ENCODE measurements at places on chromosomes 1 and 21.

DNA sequence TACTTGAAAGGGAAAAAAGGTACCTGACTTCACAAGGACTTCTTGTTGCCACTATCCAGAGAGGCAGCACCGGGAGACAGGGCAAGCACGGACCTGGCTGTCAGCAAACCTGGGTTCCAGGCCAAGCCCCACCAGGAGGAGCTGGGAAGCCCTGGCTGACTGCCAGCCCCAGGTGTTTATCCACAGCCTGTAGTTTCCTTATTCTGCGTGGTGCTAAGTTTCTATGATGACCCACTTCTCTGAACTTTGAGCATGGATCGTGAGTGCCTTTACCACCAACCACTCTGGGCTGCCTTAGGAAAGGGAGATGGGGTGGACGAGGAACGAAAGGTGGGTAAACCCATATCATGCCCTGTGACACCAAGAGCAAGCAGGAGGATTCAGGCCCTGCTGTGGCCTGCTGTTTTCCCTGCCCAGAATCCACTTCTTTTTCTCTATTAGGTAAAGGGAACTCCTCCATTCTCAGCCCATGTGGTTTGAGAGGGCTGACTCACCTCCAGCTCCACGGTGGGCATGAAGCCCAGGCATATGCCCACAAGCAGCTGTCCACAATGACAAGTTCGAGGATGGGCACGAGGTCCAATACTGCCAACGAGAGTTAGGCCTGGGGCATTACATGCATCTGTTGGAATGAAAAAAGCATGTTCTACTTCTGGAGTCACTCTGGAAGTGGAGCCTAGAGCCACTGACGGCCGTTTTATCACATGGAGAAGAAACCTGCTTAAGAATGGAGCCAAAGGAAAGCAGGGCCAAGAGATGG, 20.3 kb downstream of the TSPAN2 start:
- DNase-seq = no peak

- DNase-seq = no peak
These were observed 163.2 kb upstream of the NBPF11 start for GRCh38 chr1:148315071-148315811.

GRCh38 chr1:202215472-202216130, 22.0 kb downstream of the LGR6 start:
- DNase-seq = no peak

DNA sequence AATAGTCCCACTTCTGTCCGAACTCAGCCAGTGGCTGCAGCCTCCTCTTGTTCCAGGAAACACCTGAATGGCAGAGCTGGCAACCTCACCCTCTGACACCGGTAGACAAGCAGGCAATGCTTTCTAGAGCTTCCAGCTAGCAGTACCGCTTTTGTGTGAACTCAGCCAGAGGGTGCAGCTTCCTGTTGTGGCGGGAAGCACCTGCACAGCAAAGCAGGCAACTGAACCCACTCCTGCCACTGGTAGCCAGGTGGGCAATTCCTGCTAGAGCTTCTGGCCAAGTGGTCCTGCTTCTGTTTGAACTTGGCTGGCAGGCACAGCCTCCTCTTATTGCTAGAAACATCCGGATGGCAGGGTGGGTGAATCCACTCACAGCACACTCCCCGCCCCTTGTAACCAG, 40.1 kb upstream of the TMPRSS15 start:
- no peak for DNase-seq

DNA sequence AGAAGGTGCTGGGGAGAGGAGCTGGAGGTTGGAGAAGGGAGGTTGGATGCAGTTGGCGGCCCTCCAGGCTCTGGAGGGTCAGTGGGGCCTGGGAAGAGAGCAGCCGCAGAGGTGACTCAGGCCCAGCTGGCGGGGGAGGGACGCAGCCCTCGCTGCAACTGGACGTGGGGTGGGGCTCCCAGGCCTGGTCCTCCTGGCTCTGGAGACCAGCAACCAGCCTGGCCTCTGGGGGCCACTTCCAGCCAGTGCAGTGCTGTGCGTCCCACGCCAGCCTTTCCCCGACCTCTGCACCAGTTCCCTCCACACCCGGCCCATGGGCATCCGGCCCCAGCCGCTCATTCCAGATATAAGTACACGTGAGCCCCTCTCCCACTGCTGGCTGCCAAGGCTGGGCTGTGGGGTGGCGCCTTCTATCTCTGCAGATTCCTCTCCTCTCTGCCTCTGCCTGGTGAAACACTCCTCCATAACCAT, 38.0 kb upstream of the COL18A1 start:
- no peak for DNase-seq

- no peak for DNase-seq
These were observed 443.7 kb downstream of the PTPRU start for GRCh38 chr1:29679828-29680558.

GRCh38 chr1:92877081-92877711, 45.4 kb downstream of the RPL5 start:
- DNase-seq = no peak
